Activated CD4-positive, alpha-beta T cell treated with anti-CD3 and anti-CD28 coated beads, Interleukin-2, amount 10 ng/mL, durations not matched to agents 7 days and 5 days (primary cell): ENCODE measurements at places on chromosomes 12 and 14. TPM values are rescaled to one million over a fixed set of nuclear protein-coding genes. Genes with fewer than 3 reads are reported as not detected.

ESPL1 gene
- 107 TPM for total RNA-seq

LRFN5 gene
- total RNA-seq = not detected

DNA sequence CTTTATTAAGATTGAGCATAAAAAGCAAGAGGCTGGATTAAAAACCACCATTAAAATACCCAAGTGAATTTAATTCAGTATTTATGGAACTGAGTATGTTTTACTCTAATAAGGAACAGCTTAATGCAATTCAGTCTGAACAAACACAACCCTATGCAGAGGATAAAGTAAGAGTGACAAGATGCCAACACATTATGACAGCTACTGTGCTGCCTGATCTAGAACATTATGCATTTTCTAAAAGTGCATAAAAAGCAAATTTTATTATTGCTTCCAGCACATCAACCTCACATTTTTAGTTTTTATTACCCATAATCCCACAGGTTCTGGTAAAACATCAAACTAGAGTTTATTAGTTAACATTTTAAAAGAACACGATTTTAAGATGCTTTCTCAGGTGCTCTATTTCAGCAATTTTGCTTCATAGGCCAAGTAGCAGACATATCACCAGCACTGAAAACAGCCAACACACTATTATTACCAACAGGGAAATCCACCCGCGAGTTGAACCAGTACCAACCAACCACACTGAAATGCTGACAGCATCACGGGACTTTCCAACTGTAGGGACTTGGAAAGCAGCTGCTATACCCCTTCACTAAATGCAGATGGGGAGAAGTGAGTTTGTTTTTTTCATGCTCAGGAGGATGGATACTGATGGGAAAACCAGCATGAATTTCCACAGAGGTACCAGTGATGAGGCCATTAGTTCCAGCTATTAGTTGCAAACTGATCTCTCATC lies 372.1 kb downstream of the KCNH5 start:
- no peak for DNase-seq

DNA sequence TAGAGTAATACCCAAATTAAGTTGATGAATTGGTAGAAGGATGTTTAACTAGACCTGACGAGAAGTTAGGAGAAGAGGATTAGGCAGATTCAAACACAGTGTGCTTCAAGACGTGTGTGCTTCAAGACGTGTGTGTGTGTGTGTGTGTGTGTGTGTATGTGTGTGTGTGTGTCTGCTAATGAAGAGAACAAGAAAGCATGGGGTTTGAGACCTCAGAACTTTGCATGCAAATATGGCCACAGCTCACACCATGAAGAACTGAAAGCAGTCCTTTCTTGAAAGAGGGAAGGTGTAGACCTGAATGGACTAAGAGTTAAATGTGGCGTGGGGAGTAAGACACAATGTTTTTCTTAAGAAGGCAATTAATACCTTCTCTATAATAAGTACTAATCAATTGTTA lies 32.5 kb upstream of the SSPN start:
- no peak for DNase-seq

ALDH1L2 gene
- 0.20 TPM for total RNA-seq

TAS2R42 gene
- not detected for total RNA-seq

LAG3 gene
- 13.1 TPM for total RNA-seq

- no peak for DNase-seq
Measured at GRCh38 chr12:18382236-18382885, 121.0 kb downstream of the PIK3C2G start.

DNA sequence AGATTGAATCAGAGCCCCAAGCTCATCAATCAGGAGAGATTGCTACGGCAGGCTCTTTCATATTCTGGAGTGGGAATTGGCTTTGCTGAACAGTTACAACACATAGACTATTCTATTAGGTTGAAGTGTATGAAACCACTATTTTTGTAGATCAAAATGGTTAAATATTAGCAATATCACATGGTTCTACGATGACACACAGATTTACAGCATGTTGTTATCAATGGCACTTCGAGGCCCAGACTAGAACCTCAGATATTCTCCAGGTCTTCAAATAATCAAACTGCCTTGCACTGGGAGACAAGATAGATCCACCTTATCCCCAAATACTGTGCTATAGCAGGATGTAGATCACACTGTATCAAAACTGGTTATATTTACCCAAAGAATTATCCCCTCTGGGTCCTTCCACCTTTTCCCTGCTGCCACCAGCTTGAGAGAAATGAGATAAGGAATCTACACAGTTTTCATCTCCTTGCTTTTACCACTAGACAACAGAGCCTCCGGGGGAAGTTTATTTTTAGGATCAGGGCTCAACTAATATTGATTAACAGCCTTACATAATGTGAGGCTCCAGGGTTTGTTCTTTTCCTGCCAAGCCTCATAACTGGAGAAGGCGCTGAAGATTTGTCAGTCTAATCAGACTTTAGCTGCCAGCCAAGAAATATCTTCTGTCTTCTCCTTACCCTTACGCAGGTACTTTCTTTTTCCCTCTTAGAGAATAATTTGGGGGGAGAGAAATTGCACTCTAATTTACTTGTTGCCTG lies 507.1 kb downstream of the DIO2 start:
- DNase-seq = no peak

DNA sequence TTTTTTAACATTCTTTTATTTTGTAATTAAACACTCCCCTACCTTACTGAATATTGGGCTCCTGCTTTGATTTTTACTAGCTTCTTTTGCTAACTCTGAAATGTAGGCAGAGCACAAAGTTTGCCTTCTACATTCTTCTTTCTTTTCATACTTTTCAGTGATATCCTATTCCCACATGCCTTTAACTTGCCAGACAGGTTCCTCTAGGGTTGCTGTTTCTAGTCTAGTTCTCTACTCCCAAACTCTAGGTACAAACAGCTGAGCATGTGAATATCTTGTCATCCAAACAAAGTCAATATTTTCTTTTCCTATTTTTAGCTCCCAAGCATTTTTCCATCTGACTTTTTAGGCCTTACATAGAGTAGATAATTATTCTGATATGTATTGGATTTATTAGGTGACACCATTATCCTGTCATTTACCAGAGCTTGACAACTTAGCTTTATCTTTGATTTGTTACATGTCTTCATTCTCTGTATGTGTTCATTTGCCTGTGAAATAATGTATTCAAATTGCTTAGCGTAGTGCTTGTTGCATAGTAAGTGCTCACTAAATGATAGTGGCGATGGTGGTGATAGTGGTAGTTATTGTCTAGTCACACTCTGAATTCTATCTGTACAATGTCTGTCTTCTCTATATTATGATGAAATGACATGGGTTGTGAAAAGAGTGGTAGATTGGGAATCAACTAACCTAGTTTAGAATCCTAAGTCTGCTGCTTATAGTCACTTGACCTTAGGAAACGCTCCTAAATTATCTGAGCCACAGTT lies 73.6 kb upstream of the DNM1L start:
- no peak for DNase-seq

DNA sequence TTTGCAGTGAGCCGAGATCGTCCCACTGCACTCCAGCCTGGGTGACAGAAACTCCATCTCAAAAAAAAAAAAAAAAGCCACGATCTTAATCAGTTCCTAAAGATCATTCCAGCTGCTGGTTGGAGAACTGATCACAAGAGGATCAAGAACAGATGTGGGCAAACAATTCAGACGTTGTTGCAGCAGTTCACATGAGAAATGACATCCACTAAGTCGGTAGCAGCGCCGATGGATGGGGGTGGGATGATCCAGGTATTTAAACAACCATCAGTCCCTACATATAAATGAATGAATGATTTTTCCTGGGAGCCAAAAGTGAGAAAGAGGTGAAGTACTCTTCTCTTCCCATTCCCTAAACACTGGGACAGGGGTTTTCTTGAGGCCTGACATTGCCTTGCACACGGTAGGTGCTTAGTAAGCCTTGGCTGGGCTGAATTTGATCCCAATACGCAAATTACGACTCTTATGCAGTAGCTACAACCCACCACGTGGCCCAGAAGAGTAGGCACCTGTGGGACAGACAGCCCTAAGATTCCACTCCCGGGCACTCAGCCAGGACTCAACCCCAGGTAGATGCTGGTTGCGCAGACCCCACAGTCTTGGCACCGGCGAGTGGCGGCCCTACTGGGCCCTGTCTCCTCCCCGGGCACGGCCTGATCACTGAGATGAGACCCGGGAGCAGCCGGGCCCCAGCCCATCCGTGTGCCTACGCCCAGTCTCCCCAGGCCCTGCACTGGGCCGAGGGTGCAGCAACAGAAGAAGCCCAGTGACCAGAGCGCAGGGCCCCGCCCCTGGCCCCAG lies 565 bp downstream of the SPRYD3 start:
- peak; percentile 47 for DNase-seq

SMIM41 gene
- total RNA-seq = not detected

- DNase-seq = no peak
Measured at GRCh38 chr12:25811656-25812126, 146.8 kb upstream of the RASSF8 start.
